ENCODE measurements at places on chromosomes 5 and 9.

GRCh38 chr5:53603009-53603687, 42.7 kb downstream of the NDUFS4 start:
- no peak for DNase-seq

- no peak for DNase-seq
Measured at GRCh38 chr5:530001-530955, 6.0 kb upstream of the SLC9A3 start.

GRCh38 chr5:110832683-110833082, 93.9 kb downstream of the SLC25A46 start:
- no peak for DNase-seq

- no peak for DNase-seq
Measured at GRCh38 chr5:108818613-108819272, 71.0 kb downstream of the FER start.

- DNase-seq, result no peak
Measured at GRCh38 chr9:126853667-126854066, 6.8 kb upstream of the ZBTB34 start.

DNA sequence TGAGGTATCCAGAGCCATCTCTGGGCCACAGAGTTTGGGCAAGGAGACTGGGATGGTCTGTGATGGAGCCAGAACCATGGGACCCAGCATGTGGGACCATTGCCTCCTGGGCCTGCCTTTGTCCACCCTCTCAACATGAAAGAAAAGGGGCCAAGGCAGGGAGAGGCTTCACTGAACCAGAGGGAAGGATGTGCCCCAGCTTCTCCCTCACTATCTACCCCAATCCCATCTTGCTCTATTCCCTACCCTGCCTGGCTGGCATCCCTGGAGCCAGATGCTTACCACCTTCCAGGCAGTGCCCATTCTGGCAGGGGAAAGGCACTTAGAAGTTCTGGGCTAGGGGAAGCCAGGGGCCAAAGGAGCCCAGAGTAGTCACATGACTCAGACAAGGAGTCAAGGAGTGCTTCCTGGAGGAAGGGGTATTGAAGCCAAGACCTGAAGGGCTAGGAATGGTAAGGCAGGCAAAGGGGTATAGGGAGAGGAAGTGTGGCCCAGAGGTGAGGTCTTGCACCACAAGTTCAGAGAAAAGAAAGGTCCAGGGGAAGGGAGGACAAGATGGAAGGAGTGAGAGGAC, 9.8 kb downstream of the PDLIM4 start:
- no peak for DNase-seq

- no peak for DNase-seq
Measured at GRCh38 chr5:71946343-71947030, 160.8 kb upstream of the MAP1B start.

GRCh38 chr5:39992617-39993202, 567.9 kb upstream of the DAB2 start:
- DNase-seq, result no peak

DNA sequence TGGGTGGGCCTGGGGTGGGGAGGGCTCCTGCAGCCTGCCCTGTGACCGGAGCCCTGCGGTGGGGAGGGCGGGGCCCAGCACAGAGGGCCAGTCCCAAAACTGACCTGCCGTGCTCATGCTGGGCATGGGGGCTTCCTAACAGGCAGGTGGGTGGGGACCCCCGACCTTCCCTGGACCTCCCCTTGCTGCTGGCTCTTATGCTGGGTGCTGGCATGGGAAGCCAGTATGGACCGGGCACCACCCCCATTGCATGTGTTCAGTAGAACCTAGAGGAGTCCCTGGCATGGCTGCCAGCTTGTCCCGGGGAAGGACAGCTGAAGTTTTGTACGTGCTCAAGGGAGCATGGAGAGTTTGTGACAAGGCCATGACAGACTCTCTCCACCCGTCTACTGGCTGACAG, 37.1 kb downstream of the WNK2 start:
- no peak for DNase-seq

DNA sequence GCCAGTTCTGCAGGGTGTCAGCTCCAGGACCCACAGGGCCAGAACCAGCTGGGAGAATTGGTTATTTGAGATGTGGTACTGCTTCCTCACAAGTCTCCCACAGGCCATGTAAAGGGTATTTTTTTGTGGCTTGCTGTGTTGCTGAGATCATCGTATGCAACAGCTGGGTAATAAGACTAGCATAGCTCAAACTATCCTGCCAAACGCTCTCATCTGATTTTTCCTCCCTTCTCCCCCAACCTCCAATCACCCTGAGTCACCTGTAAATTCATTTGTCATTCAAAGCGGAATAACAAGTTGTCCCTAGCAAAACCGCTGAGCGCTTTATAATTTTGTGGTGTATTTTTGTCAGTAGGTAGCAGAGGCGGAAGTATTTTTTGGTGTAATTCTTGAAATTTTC, 63.2 kb downstream of the NSG2 start:
- DNase-seq, result no peak

DNA sequence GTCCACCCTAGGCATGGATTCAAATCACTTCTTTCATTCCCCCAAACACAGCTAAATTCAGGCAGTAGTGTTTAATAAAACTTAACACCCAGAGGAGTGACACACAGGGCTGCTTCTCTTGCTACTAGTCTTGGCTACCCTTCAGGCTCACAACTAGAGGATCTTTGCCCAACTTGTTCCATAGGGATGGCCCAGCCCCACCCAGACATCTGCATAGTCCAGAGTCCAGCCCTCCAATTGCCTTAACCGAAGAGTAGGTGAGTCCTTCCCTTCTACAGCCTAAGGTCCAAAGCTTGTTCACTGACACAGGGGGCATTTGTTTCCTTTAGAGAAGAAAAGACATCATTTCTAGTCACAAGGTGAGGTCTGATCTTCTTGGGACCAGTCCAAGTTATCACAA, 15.2 kb upstream of the RXFP3 start:
- DNase-seq, result no peak

GRCh38 chr5:14728459-14728938, 64.0 kb downstream of the OTULIN start:
- no peak for DNase-seq

GRCh38 chr9:79945495-79945894, 373.7 kb downstream of the TLE4 start:
- no peak for DNase-seq

- no peak for DNase-seq
Measured at GRCh38 chr9:134533850-134534588, 107.6 kb upstream of the COL5A1 start.

- no peak for DNase-seq
Measured at GRCh38 chr9:93965830-93966577, 10.8 kb upstream of the BARX1 start.

GRCh38 chr9:21031091-21031807, at the start of gene HACD4:
TSS of gene HACD4 (minus strand) at chr9:21031640. CDS start at chr9:21031590, 50 bp downstream.
- DNase-seq, result peak; percentile 47

DNA sequence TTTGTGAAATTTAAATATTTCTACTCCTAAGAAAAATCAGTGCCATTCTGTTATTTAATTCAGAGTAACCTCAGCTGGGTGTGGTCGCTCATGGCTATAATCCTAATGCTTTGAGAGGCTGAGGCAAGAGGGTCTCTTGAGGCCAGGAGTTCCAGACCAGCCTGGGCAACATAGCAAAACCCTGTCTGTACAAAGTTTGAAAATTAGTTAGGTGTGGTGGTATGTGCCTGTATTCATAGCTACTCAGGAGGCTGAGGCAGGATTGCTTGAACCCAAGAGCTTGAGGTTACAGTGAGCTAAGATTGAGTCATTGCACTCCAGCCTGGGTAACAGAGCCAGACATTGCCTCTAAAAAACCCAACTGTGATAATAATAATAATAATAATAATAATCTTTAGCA, 44.8 kb upstream of the CNTLN start:
- DNase-seq, result no peak

DNA sequence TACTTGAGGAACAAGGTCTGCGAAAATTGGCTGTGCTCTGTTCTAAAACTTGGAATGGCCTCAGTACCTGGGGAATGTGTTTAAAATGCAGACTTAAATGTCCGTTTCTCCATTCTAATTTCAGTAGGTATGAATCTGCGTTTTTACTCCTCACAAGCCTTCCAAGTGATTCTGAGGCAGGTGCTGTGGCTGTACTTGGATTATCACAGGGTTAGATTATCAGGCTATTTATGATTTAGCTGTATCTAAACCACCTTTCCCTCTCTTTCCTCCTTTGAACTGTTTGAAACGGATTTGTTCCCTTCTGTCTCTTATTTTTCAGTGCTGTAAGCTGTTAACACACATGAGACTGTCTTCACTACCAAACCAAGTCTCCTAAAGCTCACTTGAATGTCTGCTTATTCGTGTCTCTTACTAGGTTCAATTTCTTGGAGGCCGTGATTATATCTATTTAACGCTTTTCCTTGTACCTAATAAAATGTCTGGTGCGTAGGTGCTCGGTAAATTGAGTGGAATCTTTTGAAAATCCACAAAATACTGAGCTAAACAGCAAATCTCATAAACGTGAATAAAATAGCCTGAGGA, 714 bp upstream of the CETN3 start:
- no peak for DNase-seq

- DNase-seq, result no peak
Measured at GRCh38 chr5:159805021-159805420, 111.3 kb upstream of the ADRA1B start.

GRCh38 chr9:137504432-137504777, 45.3 kb upstream of the NSMF start:
- DNase-seq, result no peak

DNA sequence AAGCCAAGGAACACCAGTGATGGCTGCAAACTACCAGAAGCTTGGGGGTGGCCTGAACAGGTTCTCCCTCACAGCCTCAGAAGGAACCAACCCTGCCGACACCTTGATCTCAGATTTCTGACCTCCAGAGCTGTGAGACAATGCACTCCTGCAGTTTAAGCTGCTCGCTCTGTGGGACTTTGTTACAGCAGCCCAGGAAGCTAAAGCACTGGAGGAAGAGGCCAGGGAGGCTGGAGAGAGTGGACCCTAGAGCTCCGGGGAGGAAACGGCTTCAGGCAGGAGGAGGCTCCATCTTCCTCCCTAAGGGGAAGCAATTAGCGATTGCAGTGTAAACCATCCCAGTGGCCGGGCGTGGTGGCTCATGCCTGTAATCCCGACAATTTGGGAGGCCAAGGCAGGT, 25.1 kb downstream of the BARX1 start:
- DNase-seq, result no peak

DNA sequence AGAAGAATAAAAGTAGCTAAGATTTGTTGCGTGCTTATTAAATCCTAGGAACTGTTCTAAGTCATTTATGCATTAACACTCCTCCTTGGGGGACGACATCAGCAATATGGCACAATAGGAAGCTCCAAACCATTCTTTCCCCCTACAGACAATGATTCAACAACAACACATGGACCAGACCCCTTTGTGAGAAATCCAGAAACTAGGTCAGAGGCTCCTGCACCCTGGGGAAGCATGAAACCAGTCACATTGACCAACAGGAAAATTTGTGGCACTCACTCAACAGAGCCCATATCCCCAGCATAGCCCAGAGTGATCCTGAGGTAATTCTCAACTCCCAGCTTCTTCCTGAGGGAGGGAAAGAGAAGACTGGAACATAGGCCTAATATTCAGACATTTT, 294.4 kb downstream of the HINT1 start:
- no peak for DNase-seq

GRCh38 chr5:135375040-135375793, 23.8 kb downstream of the MACROH2A1 start:
- no peak for DNase-seq

DNA sequence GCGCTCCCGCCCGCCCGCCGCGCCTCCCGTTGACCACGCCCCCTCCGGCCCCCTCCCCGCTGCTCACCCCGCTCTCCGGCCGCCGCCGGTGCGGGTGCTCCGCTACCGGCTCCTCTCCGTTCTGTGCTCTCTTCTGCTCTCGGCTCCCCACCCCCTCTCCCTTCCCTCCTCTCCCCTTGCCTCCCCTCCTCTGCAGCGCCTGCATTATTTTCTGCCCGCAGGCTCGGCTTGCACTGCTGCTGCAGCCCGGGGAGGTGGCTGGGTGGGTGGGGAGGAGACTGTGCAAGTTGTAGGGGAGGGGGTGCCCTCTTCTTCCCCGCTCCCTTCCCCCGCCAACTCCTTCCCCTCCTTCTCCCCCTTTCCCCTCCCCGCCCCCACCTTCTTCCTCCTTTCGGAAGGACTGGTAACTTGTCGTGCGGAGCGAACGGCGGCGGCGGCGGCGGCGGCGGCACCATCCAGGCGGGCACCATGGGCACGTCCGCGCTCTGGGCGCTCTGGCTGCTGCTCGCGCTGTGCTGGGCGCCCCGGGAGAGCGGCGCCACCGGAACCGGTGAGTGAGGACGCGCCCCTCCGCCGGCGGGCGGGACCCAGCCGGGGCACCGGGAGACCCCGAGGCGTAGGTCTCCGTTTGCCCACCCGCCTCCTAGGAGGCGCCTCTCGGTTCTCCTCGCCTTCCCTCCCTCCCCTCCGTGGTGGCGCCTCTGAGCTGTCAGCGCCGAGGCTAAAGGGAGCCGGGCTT, at the start of gene VLDLR:
Gene VLDLR, plus strand, starts transcription at position 66 of the 739 bp plus-strand sequence. Its CDS starts 403 bp downstream, at position 469.
- DNase-seq, result no peak

DNA sequence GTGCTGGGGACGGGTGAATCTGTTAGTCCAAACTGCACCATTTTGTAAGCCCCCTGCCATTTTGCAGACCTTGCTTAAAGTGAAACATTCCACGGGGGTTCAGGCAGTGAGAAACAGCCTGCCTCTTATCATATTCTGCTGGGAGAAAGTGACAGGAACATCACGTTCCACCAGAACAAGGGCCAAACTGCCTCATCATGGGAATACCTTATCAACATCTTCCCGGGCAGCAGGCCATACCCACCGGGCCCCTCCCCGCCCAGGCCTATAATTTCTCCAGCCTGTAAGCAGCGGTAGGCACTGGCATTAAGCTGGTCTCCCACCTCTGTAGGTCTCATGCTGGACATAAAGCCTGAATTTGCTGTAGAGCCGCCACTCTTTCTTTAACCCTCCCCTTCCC, 1.5 kb upstream of the CFAP77 start:
- no peak for DNase-seq

DNA sequence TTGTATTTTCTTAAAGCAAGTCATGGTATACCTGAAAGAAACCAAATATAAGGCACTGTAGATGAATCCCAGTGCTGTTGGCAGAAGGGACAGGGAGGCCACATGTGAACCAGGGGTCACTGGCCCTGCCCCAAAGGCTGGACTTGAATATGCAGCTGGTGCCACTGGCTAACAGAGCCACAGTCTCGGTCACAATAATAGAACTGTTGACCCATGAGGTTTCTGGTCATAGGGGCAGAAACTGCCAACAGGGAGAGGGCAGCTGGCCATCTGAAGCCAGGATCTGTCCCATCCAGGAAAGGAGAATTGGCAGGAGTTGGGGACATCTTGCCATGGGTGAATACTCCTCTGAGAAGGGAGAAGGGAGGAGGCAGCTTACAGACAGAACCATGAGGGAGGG, 31.9 kb downstream of the PALM2AKAP2 start:
- DNase-seq, result no peak

DNA sequence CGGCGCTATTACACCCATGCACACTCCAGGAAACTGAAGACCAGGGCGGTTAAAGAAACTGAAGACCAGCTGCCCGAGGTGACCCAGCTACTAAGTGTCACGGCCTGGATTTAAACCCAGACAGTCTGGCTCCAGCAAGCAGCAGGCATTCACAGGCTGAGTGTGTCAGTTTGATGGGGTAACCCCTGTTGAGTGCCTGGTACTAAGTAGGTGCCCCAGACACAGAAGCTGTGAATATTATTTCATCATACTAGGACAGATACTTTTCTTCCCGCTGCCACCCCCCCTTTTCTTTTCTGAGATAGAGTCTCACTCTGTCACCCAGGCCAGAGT, 7.3 kb downstream of the ENG start:
- no peak for DNase-seq

GRCh38 chr5:140628711-140629110, 4.3 kb downstream of the CD14 start:
- no peak for DNase-seq

- no peak for DNase-seq
Measured at GRCh38 chr5:1128977-1129710, 17.3 kb upstream of the SLC12A7 start.

GRCh38 chr9:127344368-127345000, 52.5 kb upstream of the SLC2A8 start:
- DNase-seq, result no peak

All from T follicular helper cell (primary cell).